ENCODE measurements at places on chromosomes 2 and 18.
A peak's percentile ranks its signal among the peaks of the same experiment; 100 is the strongest.

- DNase-seq: no peak
Observed at GRCh38 chr18:36078751-36079529, 11.6 kb upstream of the RPRD1A start.

- DNase-seq: no peak
Observed at GRCh38 chr2:39508198-39508597, 71.1 kb upstream of the MAP4K3 start.

- DNase-seq: no peak
Observed at GRCh38 chr2:152099367-152100050, 665 bp upstream of the CACNB4 start.

DNA sequence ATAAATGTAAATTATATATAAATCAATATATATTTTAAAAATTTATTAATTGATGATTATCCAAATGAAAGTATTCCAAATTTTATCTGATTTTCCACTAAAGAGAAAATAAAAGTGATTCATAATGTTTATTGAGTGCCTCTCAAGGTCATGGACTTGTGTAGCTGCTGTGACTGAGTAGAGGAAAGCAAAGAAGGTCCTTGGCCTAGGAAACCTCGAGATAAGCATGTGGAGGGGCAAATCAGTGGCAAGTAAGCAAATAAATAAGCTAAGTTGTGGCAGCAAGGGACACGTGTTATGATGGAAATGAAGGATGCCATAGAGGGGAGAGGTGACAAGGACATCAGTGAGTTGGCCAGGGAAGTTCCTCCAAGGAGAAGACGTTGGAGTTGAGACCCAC lies 866.1 kb upstream of the ID2 start:
- DNase-seq: no peak

- peak; percentile 100 for DNase-seq
Observed at GRCh38 chr2:54871457-54872107, 148.1 kb downstream of the EML6 start.

GRCh38 chr2:111118981-111119821 lies 1.5 kb upstream of the BCL2L11 start:
- DNase-seq: no peak

DNA sequence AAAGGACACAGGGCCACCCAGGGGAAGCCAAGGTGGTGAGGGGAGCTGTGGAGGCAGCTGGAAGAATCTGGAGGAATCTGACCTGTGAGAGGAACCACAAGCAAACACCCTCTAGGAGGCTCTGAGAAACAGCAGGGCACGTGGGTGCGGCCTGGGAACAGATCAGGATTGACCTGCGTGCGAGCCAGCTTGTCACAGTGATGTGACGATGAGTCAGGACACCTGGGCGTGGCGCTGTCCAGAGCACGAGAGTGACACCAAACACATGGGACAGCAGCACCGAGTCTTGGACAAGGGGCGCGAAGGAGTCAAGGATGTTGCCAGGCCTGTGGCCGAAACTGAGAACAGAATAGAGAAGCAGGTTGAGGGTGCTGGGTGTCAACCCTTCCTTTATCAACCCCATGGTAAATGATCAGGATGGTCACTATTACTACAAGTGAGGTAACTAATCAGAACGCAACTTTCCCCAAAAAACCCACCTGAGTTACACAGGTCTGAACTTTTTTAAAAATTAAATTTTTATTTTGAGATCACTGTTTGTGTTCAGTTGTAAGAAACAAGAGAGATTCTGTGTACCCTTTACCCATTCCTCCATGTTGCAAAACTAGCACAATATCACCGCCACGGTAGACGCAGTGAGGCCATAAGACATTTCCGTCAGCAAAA lies 637 bp upstream of the SFT2D3 start:
- peak; percentile 69 for DNase-seq

GRCh38 chr2:208300847-208301618 lies 35.0 kb downstream of the PIKFYVE start:
- no peak for DNase-seq

DNA sequence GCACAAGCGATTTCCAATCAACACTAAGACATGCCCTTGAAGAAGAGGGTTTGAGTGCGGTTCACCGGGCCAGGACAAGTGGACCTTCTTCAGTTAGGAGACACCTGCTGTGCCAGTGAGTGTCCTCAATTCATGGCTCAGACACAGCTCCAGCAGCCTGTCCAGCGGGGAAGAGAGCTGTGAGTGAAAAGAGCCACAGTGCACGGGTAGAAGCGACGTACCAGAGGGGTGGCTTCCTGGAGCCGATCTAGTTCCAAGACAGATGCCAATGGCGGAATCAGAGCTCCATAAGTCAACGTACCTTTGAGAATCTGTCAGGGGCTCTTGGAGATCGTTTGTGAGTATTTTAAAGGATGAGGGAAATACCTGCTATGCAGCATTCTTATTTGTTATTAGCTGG lies 119.9 kb upstream of the SALL3 start:
- no peak for DNase-seq

Data from SHP77 treated with DMSO at 0.1 percent for 48 hours (cell line).